ENCODE measurements at places on chromosomes 6 and 20.

DNA sequence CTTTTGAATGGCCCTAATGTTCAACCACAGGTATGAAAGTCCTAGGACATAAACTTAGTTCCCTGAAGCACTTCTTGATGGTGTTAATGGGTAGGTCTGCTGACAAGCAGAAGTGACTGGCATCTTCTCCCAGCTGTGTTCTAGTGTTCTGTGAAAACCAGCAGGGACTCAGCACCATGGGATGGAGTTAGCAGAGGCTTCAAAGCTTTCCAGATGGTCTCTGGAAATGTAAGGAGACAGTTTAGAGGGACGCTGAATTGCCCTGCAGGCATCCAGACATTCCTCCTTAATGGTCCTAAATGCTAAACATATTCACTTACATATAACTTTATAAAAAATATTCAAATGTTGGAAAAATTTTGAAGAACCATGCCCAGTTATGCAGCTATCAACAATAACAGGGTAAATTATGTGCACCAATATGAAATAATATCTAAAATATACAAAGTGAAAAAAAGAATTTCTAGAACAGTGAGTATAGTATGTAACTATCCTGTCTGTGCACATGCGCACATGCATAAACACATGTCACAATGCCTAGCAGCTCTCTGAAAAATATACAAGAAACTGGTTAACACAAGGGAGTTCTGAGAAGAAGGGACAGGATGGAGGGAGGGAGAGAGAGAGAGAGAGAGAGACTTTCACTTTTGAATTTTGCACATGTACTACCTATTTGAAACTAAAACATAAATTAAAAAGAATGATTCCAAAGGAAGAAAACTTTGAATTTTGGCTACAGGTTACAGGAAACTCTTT is 87.2 kb downstream of the PRDM1 start:
- no peak for DNase-seq

- DNase-seq = no peak
Observed at GRCh38 chr20:61451953-61452352, 199.9 kb downstream of the CDH4 start.

GRCh38 chr6:136607204-136607931 is 57.1 kb upstream of the MAP7 start:
- DNase-seq = no peak

DNA sequence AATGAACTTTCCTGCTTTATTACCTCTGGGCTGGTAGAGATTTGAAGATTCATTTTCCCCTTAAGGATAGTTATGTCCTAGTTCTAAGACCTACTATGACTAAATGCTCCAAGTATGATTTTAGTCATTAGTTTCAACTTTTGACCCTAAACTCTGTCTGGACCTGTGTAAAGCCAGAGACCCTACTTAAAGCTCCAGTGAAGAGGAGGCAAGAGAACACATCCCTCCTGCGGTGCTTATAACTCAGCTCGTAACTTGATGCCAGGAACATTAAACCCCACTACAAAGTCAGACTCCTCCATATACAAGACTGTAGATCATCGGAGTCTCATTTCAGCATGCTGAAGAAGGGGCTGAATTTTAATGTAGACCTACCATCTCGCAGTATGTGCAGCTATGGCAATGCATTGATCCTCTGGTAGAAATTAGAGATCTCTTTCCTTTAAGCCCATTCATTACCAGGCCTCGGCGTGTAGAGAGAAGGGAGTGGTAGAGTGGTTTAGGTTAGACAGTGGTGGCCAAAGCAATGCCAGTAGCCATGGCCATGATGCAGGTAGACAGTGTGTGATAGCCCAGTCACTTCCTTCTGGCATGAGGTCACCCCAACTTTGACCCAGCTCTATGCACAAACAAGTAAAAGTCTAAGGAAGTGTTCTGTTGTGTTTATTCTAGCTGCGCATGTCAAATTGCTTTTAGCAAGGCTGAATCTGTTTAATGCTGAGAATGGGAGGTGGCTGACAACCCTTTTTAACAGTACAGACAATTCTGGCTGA is 34.8 kb upstream of the MYB start:
- peak; percentile 86 for DNase-seq

- peak; percentile 47 for DNase-seq
Observed at GRCh38 chr6:31462964-31463870, 34.7 kb upstream of the MICB start.

- no peak for DNase-seq
Observed at GRCh38 chr6:43310134-43310533, 1.5 kb upstream of the CRIP3 start.

DNA sequence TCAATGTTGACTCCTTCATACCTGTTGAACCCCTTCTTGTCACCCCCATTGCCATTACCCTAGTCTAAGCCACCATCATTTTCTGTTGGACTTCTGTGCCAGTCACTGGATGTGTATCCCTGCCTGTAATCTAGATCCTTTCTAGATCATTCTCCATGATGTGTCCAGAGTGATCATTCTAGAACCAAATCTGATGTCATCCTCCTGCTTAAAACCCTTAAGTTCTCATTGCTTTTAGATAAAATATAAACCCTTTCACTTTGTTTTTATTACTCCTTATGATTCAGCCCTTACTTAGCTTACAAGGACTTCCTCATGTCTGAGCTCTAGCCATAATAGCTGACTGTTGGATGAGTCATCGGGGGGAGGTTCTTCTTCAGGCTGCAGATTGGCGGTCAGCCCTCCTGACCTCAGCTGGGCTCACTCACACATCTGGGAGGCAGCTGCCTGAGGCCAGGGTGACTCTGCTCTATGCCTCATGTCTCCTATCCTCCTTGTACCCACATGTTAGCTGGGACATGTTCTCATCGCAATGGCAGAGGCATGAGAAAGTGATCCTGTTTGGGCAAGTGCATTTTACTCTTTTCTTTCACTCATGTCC is 287.6 kb downstream of the ESR1 start:
- peak; percentile 99 for DNase-seq

DNA sequence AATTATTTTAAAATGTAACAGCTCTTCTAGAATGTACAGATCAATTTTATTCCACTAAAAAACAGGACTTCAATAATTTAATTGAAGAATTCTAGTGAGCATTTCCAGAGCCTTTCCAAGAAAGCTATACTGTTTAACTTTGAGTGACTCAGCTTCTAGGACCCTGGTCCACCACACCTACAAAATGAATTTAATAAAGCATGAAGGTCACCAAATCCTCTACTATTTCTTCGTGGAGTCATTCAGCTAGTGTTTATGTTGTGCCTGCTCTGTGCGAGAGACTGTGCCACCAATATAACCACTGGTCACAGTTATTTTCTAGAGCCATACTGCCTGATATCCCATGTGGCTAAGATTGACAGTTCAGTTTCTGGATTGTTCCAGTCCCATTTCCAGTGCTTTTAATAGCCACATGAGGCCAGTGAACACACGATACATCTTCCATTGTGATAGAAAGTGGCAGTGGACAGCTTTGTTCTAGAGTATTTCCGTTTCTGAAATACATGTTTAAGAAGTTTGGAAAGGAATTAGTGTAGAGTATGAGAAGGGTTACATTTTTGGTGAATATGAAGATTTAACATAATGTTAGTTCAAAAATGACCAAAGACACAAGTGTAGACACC is 160.7 kb downstream of the MTHFD1L start:
- no peak for DNase-seq

DNA sequence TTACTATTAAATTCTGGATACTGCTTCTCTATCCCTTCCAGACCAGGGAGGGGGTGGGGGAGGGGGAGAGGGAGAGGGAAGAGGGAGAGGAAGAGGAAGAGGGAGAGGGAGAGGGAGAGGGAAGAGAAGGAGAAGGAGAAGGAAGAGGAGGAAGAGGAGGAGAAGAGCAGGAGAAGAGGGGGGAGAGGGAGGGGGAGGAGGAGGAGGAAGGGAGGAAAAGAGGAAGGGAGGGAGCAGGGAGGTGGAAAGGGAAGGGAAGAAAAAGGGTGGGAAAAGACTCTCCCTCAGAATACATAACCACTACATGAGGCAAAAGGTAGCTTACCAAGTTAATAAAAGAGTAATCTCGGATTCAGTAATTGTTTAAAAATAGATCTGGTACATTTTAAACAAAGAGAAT is 46.0 kb downstream of the FAM184A start:
- no peak for DNase-seq

GRCh38 chr20:48662711-48663110 is 165.1 kb downstream of the PREX1 start:
- no peak for DNase-seq

DNA sequence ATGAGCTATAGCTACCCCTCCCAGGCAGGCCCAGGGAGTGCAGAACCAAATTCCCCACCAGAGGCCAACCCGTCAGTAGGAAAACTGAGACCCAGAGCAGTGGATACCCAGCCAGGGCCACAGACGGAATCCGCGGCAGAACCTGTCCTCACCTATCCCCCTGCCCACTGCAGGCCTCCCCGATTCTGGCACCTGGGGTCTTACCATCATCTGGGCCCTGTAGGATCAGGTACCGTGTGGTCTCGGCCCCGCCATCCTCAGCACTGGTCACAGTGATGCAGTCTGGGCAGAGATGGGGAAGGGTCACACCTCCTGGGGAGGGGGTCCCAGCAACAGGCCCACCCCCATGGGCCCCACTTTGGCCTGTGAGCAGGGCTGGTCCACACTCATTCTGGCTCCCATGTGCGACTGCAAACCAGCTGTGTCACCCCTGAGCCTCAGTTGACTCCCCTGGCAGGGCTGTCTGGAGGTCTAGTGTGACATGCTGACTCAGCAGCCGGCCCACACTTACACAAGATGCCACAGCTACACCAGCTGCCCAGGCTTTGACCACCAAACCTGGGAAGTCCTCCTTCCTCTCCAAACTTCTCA is 3.8 kb downstream of the ZNF335 start:
- no peak for DNase-seq

DNA sequence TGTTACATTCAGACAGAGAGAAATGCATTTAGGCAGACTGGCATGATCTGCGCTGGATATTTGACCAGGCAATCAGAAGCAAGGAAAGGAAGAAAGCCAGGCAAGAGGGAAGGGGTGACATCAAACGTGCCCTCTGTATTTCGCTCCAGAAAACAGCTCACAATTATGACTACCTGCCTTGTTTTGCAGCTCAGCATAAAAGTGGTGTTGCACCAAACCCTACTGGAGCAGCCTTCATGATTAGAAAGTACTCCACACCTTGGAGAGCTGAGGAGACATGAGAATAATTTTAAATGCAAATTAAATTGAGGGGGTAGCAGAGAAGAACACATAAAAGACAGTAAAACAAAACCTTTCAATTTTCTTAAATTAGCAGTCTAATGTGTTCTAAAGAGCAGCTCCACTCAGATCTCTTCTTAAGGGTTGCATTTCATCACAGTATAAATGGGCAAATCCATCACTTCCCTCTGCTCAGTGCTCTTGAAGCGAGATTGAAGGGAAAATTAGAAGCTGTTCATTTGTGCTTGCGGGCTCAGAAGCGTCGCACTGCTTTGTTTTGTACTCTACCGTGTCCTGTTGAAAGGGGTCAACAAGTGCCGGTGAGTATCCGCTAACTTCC is at the start of gene PHACTR1:
TSS of gene PHACTR1 (plus strand) at position 470 of the 619 bp plus-strand sequence.
- DNase-seq = no peak

DNA sequence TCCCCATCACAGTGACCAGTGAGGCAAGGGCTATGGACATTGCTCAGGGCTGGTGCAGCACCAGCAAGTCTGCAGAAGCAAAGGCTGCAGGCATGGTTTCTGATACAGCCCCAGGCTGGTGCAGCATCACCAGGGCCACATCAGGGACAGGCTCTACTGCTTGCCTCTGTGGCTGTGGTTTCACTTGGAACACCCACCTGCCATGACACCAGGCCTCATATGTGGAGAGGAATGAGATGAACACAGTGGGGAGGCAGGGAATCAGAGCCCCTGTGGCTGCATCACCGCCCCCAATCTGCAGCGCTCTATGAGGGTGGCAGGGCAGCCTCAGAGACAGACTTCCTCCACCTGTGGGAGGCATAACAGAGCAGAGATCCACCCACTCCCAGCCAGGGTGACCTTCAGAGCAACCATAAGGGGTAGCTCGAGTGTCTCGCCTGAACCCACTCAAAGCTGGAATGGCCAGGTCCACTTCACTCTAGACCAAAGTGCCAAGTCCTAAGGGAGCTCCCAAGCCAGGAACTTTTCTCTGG is 7.9 kb downstream of the RING1 start:
- no peak for DNase-seq

GRCh38 chr6:106727480-106728149 is 98.2 kb downstream of the QRSL1 start:
- no peak for DNase-seq

GRCh38 chr6:13550656-13551055 is 23.7 kb upstream of the SIRT5 start:
- no peak for DNase-seq

GRCh38 chr6:112156668-112157067 is 69.3 kb downstream of the FAM229B start:
- DNase-seq = peak; percentile 14

- DNase-seq = no peak
Observed at GRCh38 chr6:167469672-167470071, 144.8 kb downstream of the TTLL2 start.

- no peak for DNase-seq
Observed at GRCh38 chr6:123997223-123997622, 193.6 kb downstream of the NKAIN2 start.

DNA sequence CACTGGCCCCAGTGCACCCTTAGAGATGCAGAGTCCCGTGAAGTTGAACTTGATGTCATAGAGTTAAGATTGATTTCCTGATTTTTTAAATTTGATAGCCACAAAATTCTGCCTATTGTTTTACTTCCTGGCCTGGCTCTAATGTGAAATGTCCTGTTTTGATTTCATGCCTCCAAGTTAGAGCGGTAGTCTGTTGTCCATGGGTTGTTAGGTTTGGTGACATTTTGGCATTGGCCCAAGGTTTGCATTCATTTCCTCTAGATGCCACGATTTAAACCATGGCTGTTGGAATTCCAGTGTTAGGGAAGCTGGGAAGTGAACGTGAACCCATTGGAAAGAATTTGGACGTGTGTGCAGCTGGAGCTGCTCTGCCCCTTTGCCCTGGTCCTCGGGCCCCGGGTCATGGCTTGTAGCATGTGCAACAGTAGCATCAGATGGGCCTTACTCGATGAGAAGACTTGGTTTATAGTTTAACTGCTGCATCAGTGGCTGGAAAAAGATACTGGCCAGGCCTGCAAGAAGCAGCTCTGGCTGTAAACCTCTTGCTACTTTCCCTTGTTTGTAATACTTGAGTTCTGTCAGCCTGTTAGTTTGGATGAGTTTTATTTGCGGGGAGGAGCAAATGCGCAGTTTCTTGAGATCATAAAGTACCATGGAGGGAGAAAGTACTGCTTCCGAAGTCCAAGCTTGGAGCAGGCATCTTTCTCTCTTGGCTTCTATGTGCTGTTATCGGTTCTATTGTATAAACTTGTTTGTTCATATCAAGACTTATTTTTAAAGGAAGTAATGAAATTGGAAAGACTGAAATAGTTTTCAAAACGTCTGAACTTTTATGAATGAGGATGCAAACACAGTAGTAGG is 121.4 kb upstream of the CLDN20 start:
- peak; percentile 39 for DNase-seq

DNA sequence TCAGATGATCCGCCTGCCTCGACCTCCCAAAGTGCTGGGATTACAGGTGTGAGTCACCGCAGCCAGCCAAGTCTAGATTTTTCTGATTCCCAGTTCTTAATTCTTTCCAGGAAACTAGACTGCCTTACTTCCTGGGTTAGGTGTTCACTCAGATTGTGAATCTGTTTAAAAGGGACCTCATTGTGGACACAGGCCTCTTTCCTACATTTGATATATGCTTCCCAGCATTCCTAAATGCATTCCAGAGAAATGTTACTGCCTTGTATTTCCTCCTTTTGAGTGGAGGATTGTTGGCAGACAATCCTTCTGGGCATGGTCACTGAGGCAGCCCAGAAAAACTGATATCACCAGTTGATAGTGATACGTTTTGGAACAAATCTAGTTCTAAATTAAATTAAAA is 15.7 kb downstream of the TMEM181 start:
- DNase-seq = peak; percentile 24

- no peak for DNase-seq
Observed at GRCh38 chr20:21394551-21394950, 2.8 kb downstream of the NKX2-4 start.

GRCh38 chr6:43122146-43122545 is 46.0 kb downstream of the PTK7 start:
- DNase-seq = no peak
